ENCODE measurements at places on chromosomes 3 and 15.

DNA sequence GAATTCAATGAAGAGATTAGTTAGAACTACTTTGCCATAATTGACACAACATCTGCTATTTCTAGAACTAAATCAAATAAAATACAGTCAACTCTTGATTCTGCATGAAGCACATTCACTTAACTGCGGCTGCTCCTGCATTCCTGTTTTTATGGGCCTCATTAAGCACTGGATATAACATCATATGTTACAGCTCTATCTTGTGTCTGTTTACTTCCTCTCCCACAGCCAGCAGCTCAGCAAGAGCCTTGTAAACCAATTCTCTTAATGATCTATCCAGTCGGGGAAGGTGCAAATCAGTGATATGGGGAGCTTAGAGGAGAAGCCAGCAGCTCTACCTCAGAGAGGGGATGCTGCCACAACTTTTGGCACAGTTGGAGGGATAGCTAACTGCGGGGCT, 329.2 kb downstream of the ARRDC4 start:
- no peak for DNase-seq

DNA sequence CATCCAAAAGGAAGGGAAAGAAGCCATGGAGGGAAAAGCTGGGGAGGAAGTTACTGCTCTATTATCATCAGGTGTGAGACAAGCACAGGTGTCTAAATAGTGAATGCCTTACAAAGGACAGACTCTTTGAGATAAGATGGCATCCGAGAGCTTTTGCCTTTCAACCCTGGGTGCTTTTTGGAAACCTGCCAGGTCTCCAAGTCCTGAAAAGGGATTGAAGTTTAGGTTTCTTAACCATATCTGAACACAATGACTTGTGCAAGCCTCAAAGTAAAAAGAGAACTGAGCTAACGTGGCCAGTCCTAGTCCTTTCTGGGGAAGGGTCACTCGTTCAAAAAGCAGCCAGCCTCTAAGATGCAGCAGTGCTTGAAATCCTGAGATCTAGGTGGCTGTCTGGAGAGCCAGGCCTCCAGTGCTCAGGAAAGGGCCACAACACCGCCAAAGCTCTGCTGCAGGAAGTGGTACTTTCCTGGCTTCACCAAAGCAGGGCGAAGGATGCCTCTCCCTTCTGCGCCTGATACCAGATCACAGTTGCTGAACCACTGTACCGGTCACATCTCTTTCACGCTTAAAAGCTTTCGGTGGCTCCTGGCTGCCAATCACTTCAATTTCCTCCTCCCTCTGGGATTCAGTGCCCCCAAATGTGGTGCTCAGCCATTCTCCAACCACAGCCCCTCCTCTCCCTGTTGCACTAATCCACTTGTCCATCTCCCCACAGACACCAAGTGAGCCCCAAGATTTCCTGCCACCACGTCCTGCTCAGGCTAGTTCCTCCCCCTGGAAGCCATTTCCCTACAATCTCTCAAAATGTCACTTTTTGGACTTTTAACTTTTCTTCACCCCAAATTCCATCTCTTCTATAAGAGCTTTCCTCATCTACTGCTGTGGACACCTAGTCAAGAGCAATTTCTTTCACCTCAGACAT, 104.1 kb upstream of the LPP start:
- no peak for DNase-seq

- no peak for DNase-seq
These were observed 97.7 kb upstream of the PHLDB2 start for GRCh38 chr3:111761309-111761795.

- DNase-seq = no peak
These were observed 23.4 kb upstream of the GREM1 start for GRCh38 chr15:32694222-32694983.

DNA sequence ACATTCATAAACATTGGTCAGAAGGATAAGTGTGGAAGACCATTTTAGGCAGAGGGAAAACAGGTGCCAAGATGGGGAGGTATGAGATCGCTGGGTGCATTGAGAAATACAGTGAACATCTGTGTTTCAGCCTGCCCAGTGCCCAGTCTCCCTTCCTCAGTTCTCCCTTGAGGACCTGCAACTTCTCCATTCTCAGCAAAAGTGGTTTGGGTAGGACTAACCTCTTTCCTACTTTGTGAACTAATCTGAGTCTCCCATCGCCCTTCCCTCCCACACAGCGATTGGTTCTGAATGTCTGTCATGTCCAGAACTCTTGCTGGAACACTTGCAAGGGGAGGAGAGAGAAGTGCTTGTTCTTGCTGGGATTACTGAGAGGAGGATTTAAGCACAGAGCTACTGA, 10.9 kb upstream of the CCNL1 start:
- no peak for DNase-seq

GRCh38 chr15:58627046-58627445, 122.5 kb downstream of the ADAM10 start:
- DNase-seq = no peak

GRCh38 chr15:26628879-26629529, 143.9 kb downstream of the GABRB3 start:
- no peak for DNase-seq

DNA sequence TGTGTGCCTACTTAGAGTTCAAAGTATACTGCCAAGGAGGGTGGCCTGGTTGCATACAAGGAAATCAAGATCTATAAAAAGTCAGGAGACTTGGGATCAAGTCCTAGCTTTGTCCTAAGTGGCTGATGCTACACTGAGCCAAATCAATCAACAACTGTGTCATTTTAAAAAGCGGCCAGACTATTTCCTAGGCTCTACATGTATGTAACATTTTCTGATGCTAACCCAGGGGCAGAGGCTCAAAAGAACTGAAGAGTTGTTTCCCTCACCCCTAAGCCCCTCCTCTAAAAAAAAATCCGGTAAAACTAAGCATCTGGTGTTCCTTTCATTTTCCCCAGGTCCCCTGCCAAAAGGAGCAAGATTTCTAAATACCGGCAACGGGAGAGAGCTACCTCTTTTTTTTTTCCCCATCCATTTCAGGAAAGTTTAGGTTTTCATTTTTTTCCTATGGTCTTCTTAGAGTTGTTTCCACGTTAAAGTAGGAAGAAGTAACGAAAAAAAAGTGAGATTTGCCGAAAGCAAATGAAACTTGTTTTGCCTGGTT, 18.8 kb upstream of the CHD2 start:
- DNase-seq = no peak

DNA sequence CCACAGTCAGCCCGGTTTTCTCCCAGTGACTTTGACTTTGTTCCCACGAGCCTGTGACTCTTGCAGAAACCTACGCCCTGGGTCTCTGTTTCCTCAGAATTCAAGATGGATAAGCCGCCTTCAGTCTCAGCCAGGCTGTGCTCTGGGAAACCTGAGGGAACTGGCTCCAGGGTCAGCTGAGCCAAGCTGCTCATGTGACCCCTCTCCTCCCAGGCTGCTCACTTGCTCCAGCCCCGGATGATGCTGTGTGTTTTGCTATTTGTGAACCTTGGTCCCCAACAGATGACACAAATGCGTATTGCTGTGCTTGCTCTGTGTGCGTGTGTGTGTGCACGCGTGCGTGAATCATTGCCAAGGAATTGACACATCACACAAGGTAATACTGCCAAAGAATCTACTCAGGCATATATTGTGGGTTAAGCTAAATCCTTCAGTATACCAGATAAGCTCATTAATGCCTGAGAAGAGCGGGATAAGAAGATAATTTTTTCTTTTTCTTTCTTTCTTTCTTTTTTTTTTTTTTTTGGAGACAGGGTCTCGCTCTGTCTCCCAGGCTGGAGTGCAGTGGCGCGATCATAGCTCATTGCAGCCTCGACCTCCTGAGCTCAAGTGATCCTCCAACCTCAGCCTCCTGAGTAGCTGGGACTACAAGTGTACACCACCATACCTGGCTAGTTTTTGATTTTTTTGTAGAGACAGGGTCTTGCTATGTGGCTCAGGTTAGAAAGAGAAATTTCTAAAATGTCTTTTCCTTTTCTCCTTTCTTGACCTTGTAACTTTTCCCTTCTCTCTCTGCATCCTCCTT, 29.2 kb upstream of the UMPS start:
- no peak for DNase-seq

DNA sequence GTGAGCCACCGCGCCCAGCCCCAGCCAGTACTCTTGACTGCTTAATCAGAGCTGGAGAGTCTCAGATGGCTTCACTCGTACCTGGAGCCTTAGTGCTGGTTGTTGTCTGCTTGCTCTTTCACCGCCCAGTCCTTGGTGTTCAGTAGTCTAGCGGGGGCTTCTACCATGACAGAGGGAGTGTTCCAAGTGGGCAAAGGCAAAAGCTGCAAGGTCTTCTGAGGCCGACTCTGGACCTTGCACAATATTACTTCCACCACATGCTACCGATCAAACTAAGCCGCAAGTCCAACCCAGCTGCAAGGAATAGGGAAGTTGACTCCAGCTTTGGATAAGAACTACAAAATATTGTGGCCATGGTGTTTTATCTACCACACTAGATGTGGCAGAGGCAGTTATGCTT, 6.6 kb downstream of the PARL start:
- no peak for DNase-seq

- no peak for DNase-seq
These were observed 27.6 kb downstream of the GNB5 start for GRCh38 chr15:52163321-52164190.

DNA sequence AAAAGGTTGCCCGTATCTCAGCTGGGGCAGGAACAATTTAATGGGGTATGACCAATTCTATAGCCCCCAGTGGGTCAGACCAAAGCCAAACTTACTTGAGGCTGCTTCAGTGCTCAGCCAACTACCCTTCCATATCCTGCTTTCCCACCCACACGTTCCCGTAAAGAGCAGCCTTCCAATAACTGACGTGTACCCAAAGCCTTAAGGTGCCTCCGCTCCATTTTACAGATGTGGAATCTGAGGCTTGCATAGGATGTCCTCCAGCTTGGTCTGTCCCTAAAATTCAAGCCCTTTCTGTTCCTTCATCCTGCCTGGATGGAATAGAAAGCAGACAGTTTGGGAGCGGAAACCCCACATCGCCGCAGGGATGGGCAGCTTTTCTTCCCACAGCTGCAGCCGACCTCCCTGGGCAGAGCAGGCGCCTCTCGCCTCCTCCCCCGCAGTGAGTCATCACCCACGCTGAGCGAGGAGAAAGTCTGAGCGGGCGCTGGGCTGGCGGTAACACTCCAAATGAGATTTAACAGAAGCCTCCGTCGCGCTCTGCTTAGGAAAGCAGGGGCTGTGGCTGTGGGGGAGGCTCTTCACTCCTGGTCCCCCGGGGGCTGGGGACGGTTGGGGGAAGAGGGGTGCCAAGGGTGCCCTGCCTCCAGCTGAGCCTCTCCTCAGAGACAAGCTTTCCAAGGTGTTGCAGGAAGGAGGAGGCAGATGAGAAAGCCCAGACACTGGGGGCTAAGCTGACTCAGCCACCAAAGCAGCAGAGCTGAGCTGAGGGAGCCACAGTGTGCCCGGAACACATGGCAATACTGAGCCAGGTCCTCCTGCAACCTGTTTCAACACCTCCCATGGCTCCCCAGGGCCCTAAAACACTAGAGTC, 57.8 kb upstream of the HRH1 start:
- peak; percentile 39 for DNase-seq

DNA sequence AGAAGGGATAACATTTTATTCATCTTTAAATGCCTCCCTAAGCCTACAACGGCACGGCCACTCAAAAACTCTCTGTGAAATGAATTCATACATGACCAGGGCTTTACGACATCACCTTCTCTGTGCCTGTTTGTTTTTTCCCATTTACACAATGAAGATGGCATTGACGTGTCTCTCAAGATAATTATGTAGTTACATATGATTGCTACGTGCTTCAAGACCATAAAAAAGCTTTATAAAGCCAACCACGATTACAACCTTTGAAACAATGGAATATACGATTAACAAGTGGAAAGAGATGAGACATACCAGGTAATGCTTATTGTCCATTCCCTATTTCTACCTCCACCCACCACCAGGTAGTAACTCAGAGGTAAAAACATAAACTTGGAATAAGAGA, 168.4 kb downstream of the P3H2 start:
- DNase-seq = no peak

GRCh38 chr3:10017636-10018292, 8.5 kb upstream of the FANCD2 start:
- DNase-seq = no peak

- no peak for DNase-seq
These were observed 511.3 kb downstream of the FGF12 start for GRCh38 chr3:192216067-192216466.

DNA sequence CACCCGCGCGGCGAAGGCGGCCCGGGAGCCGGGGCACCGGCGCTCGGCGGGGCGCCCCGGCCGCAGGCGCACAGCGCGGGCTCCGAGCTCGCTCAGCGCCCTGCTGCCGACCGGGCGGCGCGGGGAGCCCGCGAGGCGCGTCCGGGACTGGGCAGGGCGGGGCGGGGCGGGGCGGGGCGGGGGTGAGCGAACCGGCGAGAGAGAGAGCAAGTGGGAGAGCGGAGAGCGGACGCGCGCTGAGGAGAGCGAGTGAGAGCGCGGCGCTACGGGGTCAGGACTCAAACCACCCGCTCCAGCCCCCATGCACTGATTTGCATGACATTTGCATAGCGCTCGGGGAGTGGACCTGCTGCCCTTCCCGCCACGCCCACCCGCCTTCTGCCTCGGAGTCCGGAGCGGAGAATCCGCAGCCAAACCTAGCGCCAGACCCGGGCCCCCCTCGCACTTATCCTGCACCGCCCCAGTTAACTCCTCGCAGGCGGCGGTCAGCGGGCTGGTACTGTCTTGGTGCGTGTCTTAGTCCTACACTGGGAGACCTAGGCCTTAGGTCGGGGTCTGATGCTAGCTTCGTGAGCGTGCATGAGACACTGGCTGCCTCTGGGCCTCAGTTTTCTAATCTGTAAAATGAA, at the start of gene MYLK:
Gene MYLK (minus strand): TSS at position 130 of the 629 bp plus-strand sequence. CDS start 90,491 bp downstream, outside the sequence.
- no peak for DNase-seq
